Stimulated activated CD4-positive, alpha-beta T cell treated with anti-CD3 and anti-CD28 coated beads, Interleukin-12 subunit alpha, Interleukin-12 subunit beta, amount 100 ng/mL, for 24 hours (primary cell): ENCODE measurements at places on chromosomes 16 and 17.

GRCh38 chr17:12457493-12457892 is 208.2 kb upstream of the MYOCD start:
- no peak for DNase-seq

DNA sequence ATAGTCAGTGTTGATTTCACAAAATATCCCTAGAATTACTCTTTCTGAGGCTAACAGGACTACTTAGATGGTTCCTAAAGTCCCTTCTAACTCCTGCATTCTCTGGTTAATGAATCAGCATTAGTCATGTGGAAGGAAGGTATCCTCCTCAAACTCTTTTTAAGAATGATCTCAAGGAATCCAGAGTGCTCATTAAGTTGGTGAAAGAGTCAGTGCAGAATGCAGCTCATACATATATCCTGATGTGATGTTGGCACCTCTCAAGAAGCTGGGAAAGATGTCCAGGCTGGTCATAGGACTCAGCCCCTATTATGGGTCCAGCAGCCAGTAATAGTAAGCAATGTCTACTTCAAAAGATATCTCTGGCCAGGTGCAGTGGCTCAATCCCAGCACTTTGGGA is 65.5 kb downstream of the PIGL start:
- DNase-seq, result no peak

GRCh38 chr16:79673635-79674034 is 73.1 kb upstream of the MAF start:
- no peak for DNase-seq

- no peak for DNase-seq
Measured at GRCh38 chr17:82230609-82231311, 1.9 kb downstream of the SLC16A3 start.

GRCh38 chr17:6660805-6661463 is 9.4 kb downstream of the C17orf100 start:
- no peak for DNase-seq
